Gastroesophageal sphincter (tissue), 4 donors: ENCODE measurements at places on chromosomes 12 and 14. TPM values are rescaled to one million over a fixed set of nuclear protein-coding genes. Genes with fewer than 3 reads are reported as not detected.

GRCh38 chr12:4117386-4118016 lies 156.1 kb upstream of the CCND2 start:
- no peak overlapping the region for H3K4me3 ChIP-seq
- no peaks in the 10 kb centered on the region for H3K36me3 ChIP-seq
- peaks cover 30% of the 10 kb centered on the region for H3K27me3 ChIP-seq
- no peak for ATAC-seq
- no peak overlapping the region for H3K27ac ChIP-seq
- H3K4me1 ChIP-seq = peaks cover 21% of the 10 kb centered on the region

DNA sequence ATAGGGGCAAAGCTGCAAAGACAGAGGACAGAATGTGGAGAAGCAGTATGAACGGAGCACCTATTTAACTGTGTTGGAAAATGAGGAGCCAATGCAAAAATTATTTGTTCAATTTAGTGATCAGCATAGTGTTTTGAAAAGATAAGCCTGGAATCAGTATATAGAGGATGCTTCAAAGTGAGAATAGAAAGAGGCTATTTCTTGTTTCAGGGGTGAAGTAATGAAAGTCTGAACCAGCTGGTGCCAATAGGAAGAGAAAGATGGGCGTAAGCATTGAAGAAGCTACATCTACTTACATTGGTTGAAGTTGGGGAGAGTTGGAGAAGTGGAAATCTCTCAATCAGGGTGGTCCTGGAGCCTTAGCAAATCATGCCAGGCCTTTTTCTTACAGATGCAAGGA lies 77.3 kb upstream of the SLC38A4 start:
- H3K4me3 ChIP-seq = no peak overlapping the region
- H3K4me1 ChIP-seq = no peaks in the 10 kb centered on the region
- no peaks in the 10 kb centered on the region for H3K27me3 ChIP-seq
- no peak for ATAC-seq
- no peak overlapping the region for H3K27ac ChIP-seq

DNA sequence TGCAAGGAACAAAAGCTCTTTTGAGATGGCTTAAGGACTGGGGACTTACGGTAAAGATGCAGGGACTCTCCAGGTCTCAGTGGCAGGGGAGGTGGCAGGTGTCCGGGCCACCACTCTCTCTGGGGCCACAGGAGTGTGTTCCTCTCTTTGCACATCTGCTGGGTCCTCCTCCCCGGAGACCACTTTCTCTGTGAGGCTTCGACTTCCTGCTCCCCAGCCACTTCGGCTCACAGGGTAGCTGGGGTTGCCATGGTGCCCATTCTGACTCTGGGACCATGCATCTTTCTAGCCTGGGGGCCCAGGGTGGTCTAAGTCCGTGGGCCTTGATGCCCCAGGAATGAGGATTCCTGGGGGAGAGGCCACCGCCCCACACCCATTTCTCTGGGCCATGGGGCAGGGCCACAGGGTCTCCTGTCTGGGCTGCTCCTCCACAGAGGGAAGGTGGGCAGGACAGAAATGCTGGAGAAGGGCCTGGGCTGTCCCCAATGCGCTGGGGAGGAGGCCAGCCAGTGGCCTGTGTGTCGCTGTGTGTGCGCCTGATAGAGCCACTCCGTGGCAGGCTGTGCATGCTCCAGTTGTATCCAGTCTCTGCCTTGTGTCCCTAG lies 38.5 kb downstream of the CCDC92 start:
- no peak overlapping the region for H3K27ac ChIP-seq
- ATAC-seq = no peak
- peaks cover 51% of the 10 kb centered on the region for H3K36me3 ChIP-seq
- H3K4me1 ChIP-seq = no peaks in the 10 kb centered on the region
- no peak overlapping the region for H3K4me3 ChIP-seq

- ATAC-seq = no peak
- H3K27me3 ChIP-seq = no peaks in the 10 kb centered on the region
- H3K4me3 ChIP-seq = no peak overlapping the region
- no peaks in the 10 kb centered on the region for H3K4me1 ChIP-seq
Observed at GRCh38 chr12:113173081-113173698, 12.1 kb downstream of the DDX54 start.

DNA sequence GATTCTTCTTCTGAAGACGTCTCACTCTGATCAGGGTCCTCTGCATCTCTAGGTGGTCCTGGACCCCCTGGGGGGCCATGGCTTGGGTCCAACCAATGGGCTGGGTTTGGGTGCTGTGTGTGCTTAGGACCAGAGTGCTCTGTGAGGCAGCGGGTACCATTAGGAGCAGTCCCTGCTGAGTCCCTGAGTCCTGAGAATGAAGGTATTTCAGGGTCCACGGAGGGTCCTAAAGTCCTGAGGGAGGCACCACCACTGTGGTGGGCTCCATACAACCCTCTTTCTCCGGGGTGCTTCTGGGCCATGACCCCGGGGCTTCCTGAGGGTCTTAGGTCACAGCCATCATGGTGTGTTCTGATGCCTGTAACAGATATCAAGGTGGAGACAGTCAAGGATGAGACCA lies 1.0 kb downstream of the DNAJC14 start:
- H3K4me3 ChIP-seq = no peak overlapping the region
- H3K36me3 ChIP-seq = no peaks in the 10 kb centered on the region
- ATAC-seq = no peak
- H3K27me3 ChIP-seq = no peaks in the 10 kb centered on the region
- H3K4me1 ChIP-seq = peaks cover 79% of the 10 kb centered on the region

GRCh38 chr14:89853936-89854693 lies 100.4 kb downstream of the EFCAB11 start:
- H3K36me3 ChIP-seq = no peaks in the 10 kb centered on the region
- no peak for ATAC-seq
- no peaks in the 10 kb centered on the region for H3K27me3 ChIP-seq
- H3K27ac ChIP-seq = no peak overlapping the region

GRCh38 chr14:20686386-20687143 lies 2.0 kb upstream of the ANG start:
- ATAC-seq = no peak
- H3K36me3 ChIP-seq = no peaks in the 10 kb centered on the region
- peak overlapping the region; percentile 76 for H3K4me3 ChIP-seq

GRCh38 chr12:121799156-121799841 lies 4.5 kb upstream of the SETD1B start:
- peak; percentile 54 for ATAC-seq
- H3K4me3 ChIP-seq = peak overlapping the region; percentile 85
- peaks cover 6% of the 10 kb centered on the region for H3K4me1 ChIP-seq
- no peaks in the 10 kb centered on the region for H3K27me3 ChIP-seq
- H3K36me3 ChIP-seq = peaks cover 13% of the 10 kb centered on the region
- peak overlapping the region; percentile 100 for H3K27ac ChIP-seq

- no peak overlapping the region for H3K27ac ChIP-seq
- no peaks in the 10 kb centered on the region for H3K36me3 ChIP-seq
- no peak overlapping the region for H3K4me3 ChIP-seq
- H3K4me1 ChIP-seq = no peaks in the 10 kb centered on the region
- no peaks in the 10 kb centered on the region for H3K27me3 ChIP-seq
- ATAC-seq = no peak
Observed at GRCh38 chr12:97474161-97474560, 11.6 kb downstream of the RMST start.

DNA sequence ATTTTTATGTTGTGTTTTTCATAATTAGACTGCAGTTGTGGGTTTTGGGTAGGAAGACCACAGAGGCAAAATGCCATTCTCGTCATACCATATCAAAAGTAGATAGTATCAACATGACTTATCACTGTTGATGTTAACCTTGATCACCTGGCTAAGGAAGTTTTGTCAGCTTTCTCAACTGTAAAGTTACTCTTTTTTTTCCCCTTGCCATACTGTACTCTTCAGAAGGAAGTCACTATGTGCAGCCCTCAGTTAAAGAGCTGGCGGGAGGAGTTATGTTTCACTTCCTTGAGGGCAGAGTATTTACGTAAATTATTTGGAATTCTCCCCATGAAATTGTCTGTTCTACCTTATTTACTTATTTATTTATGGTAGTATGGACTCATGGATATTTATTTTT lies 78.7 kb downstream of the PRORP start:
- H3K4me1 ChIP-seq = no peaks in the 10 kb centered on the region
- H3K36me3 ChIP-seq = no peaks in the 10 kb centered on the region
- no peak overlapping the region for H3K27ac ChIP-seq
- H3K27me3 ChIP-seq = no peaks in the 10 kb centered on the region
- ATAC-seq = no peak

- H3K27ac ChIP-seq = no peak overlapping the region
- H3K36me3 ChIP-seq = peaks cover 4% of the 10 kb centered on the region
Observed at GRCh38 chr14:31138301-31138700, 69.3 kb downstream of the HECTD1 start.

GRCh38 chr14:99660006-99660566 lies 15.2 kb downstream of the HHIPL1 start:
- peaks cover 15% of the 10 kb centered on the region for H3K4me1 ChIP-seq
- ATAC-seq = no peak
- no peak overlapping the region for H3K4me3 ChIP-seq
- no peak overlapping the region for H3K27ac ChIP-seq

GRCh38 chr12:109729371-109729781 lies 15.8 kb downstream of the FAM222A start:
- no peak for ATAC-seq
- no peaks in the 10 kb centered on the region for H3K4me1 ChIP-seq
- no peak overlapping the region for H3K27ac ChIP-seq
- H3K36me3 ChIP-seq = no peaks in the 10 kb centered on the region

RNASE7 gene
- total RNA-seq = not detected

IGF1 gene
- total RNA-seq = 17.3 TPM

KCNJ8 gene
- total RNA-seq = 32.2 TPM

DNAJC22 gene
- total RNA-seq = 0.08 TPM

PARP2 gene
- total RNA-seq = 9.3 TPM

GLT8D2 gene
- 15.1 TPM for total RNA-seq

RTL1 gene
- total RNA-seq = 0.31 TPM

PTHLH gene
- 0.47 TPM for total RNA-seq

ISCA2 gene
- total RNA-seq = 10.8 TPM

INTS13 gene
- total RNA-seq = 12.4 TPM

SLC17A8 gene
- total RNA-seq = not detected
